ENCODE measurements at places on chromosomes 7 and 10.
A peak's percentile ranks its signal among the peaks of the same experiment; 100 is the strongest.

- DNase-seq: no peak
Observed at GRCh38 chr7:44213877-44214388, 13.2 kb downstream of the YKT6 start.

- no peak for DNase-seq
Observed at GRCh38 chr7:34842782-34843181, 184.8 kb downstream of the NPSR1 start.

- no peak for DNase-seq
Observed at GRCh38 chr7:112080441-112080840, 125.8 kb downstream of the DOCK4 start.

GRCh38 chr10:49001870-49002672 is 62.4 kb upstream of the LRRC18 start:
- no peak for DNase-seq

DNA sequence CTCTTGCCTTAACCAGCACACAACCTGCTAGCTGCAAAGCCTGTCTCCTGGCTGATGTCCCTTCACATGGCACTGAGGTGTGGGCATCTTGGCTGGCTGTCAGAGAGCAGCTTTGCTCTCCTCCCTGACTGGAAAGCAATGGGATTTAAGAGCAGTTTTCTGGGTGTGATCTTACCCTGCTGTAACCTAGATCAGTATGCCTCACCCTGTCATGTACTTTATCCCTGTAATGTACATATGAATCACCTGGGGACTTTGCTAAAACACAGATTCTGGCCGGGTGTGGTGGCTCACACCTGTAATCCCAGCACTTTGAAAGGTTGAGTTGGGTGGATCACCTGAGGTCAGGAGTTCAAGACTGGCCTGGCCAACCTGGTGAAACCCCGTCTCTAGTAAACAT is 209.9 kb downstream of the FRMD4A start:
- no peak for DNase-seq

DNA sequence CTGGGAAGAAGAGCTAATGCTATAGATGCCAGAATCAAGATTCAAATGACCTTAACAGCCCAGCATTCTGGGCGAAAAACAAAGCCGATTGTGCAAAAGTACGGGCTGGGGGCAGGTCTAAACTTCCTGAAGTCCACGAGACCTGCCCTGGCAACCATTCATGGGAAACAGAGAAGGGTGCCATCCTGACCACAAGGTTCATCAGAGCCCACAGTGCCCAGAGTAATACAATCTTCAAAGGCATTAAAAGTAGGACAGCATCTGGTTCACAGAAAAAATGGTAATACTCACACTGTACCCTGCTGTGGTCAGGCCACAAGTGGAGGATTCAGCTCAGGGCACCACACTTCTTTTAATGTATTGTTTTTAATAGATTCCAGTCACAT is 36.1 kb downstream of the SORBS1 start:
- no peak for DNase-seq

DNA sequence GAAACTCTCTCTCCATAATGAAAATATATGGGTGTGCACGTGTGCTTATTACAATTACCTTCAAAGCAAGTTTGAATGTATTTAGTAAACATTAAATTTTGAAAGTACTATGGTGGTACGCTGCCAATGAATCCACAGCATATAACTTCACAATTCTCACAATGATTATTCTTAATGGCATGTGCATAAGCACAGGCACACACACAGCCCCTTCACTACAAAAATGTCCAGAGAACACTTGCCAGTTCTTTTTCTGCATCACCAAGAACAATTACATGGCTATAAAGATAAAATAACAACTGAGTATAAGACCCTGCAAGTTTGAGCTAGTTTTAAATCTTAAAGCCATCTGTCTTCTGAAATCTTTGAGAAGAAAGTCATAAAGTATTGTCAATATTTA is 22.2 kb downstream of the SGCE start:
- DNase-seq: no peak

DNA sequence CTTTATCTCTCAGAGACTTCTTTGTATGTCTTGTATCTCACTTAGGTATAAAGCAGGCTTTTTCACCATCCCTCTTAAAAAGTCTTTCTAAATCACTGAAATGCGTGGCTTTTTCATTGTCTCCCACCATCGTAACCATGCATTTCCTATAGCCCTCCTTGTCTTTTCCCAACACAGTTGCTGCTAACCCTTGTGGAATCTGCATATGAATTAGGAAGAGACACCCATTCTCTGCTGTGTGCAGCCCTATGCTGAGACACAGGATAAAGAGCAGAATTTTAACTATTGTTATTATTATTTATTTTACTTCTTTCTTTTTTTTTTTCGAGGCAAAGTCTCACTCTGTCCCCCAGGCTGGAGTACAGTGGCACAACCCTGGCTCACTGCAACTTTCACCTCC is 804.3 kb upstream of the COBL start:
- DNase-seq: no peak

GRCh38 chr10:63865210-63865609 is 344.0 kb downstream of the REEP3 start:
- DNase-seq: no peak

- no peak for DNase-seq
Observed at GRCh38 chr10:30495687-30496086, 61.7 kb downstream of the MAP3K8 start.

- no peak for DNase-seq
Observed at GRCh38 chr7:30708983-30709382, 26.7 kb upstream of the CRHR2 start.

DNA sequence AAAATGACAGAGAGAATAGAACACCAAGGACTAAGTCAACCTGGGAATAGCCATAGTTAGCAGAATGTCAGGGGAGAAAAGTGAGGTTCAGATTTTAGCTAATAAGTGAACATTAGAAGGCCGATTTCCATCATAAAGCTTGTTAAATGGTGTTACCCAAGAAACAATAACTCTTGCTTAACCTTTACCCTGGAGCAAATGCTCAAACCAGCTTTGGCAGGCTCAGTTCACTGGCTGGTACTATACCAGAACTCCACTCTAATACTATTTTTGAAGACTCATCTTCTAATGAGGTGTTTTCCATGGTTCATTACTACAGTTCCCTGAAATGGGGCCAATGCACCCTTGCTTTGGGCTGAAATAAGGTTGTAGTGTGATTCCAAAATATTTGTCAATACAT is 61.3 kb downstream of the RNLS start:
- DNase-seq: no peak

GRCh38 chr10:99973190-99973589 is 36.6 kb downstream of the DNMBP start:
- DNase-seq: no peak

DNA sequence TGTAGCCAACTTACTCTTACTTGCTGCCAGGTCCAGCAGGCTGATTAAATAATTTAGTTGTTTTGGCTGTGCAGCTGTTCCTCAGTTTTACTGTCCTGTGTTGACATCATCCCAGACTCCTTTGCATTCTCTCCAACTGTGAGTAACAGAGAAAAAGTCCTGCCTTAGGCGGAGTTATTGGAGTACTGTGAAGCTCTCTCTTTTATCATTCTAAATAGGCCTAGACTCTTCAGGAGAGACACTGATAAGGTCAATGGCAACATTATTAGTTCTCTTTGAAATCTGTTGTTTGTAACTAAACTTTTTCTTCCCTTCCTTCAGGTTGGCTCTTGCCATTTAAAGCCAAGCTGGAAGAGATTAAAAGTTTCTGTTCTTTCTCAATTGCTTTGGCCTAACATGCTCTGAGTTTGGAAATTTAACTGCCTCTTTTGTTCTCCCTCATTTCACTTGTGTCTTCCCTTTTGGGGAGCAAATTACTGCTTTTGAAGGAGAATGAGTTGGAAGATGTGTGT is 215.7 kb upstream of the CSTF2T start:
- no peak for DNase-seq

GRCh38 chr10:61628151-61628874 is 34.4 kb upstream of the CABCOCO1 start:
- DNase-seq: no peak

DNA sequence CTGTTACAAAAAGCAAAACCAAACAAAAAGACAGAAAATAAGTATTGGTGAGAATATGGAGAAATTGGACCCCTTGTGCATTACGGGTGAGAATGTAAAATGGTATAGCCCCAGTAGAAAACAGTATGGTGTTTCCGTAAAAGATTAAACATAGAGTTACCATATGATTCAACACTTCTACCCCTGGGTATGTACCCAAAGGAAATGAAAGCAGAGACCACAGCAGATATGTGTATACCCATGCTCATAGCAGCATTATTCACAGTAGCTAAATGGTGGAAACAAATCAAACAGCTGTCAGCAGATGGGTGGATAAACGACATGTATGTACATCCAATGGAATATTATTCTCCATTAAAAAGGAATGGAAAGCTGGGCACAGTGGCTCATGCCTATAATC is 42.4 kb downstream of the STARD3NL start:
- DNase-seq: no peak

DNA sequence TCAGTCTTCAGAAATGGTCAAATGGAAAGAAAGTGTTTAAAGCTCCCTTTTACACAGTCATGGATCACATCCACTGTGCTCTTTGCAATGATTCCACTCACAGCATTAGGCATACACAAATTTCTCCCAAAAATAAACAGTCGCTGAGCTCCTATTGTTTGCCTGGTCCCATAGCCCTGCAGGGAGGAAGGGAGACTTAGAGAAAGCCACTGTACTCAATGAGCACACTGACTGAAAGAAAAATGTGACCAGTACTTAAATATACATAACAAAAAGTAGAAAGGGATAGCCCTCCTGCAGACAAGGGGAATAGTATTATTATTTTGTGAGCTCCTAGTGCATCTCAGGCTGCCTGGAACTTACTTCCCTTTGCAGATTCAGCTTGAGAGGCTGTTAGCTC is 853.2 kb downstream of the GRID1 start:
- no peak for DNase-seq

- DNase-seq: no peak
Observed at GRCh38 chr7:96004578-96004977, 232.2 kb downstream of the DYNC1I1 start.

- no peak for DNase-seq
Observed at GRCh38 chr10:104774234-104774633, 133.1 kb downstream of the SORCS3 start.

- DNase-seq: peak; percentile 51
Observed at GRCh38 chr10:98045785-98046389, 15.5 kb upstream of the CRTAC1 start.

- DNase-seq: no peak
Observed at GRCh38 chr7:67950321-67951083, 953.9 kb downstream of the TYW1 start.

DNA sequence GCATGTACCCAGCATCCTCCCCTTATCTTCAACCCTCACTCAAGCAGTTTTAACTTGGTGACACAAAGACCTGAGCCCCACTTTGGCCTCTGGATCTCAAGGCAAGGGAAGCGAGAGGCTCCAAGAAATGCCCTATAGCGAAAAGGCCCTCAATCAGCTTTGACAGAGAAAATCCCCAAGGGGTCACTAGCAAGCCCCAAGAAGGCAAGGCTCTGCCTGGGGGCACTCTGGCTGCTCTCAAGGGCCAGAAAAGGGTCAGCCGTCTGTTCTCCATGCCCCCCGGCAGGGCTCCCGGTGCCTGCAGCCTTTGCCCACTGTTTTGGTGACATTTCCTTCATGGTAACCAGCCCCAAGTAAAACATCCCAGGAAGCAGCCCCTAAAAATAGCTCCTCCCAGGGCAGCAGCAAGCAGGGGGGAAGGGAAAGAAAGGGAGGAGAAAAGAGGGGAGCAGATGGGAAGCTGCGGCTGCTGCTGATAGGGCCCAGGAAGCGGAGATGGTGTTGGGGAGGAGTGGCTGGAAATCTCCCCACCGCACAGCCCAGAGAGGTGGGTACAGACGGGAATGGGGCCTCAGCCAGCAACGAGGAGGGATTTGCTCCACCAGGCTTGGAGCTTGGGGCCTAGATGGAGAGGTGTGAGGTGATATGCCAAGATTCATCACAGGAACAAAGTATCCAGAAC is 7.1 kb downstream of the CAMK2G start:
- DNase-seq: no peak

DNA sequence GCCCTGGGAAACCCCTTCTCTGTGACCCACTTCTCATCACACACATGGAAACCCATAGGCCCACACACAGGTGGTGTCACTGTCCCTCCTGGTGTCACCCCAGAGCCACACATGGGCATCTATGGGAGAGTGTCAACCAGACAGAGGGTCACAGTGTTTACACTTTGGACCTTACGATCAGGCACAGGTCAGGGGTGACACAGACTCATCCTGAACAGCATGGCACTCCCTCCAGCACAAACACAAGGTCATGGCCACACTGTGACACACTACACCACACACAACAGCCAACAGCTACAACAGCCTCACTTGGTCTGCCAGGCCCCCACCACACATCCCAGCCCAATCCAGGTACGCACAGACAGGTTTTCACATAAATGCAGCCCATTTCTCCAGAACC is 6.2 kb downstream of the TLX1 start:
- no peak for DNase-seq

GRCh38 chr7:108418946-108419345 is 37.3 kb downstream of the NRCAM start:
- no peak for DNase-seq

- no peak for DNase-seq
Observed at GRCh38 chr7:20270867-20271266, 53.7 kb upstream of the MACC1 start.

GRCh38 chr10:11353006-11353896 is 258.2 kb downstream of the USP6NL start:
- no peak for DNase-seq

- DNase-seq: no peak
Observed at GRCh38 chr10:125144206-125144605, 16.2 kb downstream of the CTBP2 start.

DNA sequence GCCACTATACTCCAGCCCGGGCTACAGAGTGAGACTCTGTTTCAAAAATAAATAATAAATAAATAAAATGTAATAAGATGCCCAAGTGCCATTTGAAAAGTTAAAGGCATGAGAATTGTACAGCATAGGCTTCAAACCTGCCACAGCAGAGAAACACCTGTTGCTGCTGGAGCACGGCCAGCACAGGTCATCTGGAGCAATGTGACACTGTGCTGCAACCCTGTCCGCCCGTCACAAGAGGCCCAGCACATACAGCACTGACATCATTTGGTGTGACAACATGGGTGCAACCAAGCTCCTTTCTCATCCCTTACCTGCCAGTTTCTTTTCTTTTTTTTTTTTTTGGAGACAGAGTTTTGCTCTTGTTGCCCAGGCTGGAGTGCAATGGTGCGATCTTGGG is 1.3 kb downstream of the RFC2 start:
- DNase-seq: no peak

DNA sequence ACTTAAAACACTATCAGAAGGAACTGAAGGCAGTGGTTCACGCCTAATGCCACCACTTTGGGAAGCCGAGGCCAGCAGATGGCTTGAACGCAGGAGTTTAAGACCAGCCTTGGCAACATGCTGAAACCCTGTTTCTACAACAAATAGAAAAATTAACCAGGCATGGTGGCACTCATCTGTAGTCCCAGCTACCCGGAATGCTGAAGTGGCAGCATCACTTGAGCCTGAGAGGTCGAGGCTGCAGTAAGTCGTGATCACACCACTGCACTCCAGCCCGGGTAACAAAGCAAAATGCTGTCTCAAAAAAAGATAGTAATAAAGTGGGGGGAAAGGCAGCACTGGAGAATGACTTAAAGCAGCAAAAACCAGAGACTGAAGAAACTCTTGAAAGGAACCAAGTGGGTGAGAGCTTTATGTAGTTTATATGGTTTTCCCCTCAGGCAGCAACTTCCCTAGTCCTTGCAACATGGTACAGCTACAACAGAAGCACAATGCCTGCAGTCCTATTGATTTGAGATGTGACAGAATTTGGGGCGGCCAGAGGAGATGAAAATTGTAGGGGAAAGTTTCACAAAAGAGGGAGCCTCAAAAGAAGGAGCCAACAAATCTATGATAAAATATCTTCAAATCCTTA is 38.1 kb downstream of the GDI2 start:
- DNase-seq: no peak
